ENCODE measurements at places on chromosomes 5 and 9.

- DNase-seq, result no peak
These were observed 222.5 kb upstream of the DAPK1 start for GRCh38 chr9:87275047-87275725.

DNA sequence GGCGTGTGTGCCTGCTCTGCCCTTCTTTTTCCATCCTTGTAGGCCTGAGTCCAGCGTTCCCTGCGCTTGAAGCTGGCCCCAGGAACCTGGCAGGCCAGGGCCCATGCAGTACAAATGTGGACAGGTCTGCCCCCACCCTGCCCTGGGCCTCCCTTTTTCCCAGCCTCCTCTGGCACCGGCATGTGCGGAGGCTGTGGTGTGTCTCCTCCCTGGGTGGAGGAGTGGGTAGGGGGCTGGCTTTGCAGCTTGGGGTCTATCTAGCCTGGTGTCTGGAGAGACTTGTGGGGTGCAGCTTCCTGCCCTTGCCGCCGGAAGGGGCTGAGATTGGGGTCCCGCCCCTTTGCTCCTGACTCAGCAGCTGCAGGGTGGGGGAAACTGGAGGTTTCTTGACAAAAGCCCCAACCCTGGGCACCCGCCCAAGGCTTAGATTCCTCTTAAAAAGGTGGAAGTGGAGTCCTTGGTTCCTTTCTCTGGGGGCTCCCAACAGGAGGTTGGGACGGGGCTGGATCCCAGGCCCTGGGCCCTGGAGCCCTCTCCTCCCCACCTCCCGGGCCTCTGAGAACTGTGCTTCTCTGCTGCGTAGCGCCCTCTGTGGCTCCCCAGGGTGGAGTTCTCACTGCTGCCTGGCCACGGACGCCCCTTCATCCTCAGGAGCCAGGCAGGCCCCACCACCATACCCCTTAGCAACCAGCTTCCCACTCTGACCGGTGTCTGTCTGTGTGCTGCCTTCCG, 18.0 kb downstream of the RXRA start:
- no peak for DNase-seq

GRCh38 chr5:67222243-67223025, 25.8 kb upstream of the CD180 start:
- DNase-seq, result no peak

GRCh38 chr5:100772548-100772947, 130.5 kb downstream of the ST8SIA4 start:
- no peak for DNase-seq

DNA sequence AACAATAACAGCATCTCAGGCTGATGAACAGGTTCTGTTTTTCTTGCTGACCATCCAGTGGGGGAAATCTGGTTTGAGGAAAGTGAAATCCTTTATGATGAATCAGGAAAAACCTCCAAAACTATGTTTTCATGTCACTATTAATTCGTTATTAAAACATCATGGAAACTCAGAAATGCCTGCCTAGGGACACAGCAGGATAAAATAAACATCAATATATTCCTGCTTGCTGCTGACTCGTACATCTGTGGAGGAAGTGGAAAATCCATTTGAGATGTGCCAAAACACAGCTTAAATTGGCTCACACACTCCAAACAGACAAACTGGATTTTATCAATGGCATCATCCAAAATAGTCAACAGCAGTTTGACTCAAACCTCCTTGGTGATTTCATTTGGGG, 53.0 kb downstream of the TEK start:
- no peak for DNase-seq

DNA sequence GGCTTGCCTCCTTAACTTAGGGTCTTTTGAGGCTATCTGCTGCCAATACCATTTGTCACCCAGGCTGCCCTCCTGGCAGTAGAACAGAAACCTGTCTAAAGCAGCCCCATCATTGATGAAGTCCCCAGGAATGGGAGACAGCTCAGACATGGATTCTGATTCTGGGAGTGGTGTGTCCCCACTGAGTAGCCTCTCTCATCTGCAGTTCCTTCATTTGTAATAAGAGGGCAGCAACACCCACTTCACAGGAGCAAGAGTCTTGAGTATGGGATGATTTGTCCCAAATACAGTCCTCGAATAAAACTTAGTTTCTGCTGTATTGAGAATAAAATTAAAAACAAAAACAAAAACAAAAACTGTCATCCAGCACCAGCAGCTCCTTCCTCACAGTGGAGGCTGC, 167.6 kb downstream of the ASTN2 start:
- peak; percentile 43 for DNase-seq

DNA sequence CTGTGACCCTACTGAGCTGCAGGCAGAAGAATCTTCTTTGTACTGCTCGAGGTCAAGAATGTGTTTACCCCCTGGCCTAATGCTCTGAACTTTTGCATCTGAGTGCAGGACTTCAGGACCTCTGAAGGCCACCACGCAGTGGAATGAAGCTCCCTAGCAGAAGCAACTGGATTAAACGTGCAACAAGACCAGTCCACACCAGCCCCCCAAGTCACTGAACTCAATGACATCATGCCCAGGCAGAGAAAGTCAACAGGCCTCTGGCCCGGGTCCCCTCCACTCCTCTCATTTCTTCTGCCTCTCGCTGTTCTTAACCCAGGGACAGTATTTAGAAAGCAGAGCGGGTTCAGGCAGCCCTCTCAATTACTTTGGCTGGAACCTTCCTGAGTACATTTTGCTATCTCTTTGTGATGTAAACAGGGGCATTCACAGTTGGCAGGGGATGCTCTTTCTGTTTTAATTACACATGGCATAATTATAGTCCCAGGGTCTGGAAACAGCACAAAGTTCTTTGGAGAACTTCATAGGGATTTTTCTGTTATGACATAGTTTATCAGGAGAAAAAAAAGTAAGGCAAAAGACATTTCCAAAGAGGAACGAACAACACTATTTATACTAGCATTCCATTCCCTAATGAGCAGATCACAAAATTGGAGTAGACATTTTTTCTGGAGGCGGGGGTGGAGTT, 108.2 kb upstream of the SPATA31D4 start:
- DNase-seq, result no peak

DNA sequence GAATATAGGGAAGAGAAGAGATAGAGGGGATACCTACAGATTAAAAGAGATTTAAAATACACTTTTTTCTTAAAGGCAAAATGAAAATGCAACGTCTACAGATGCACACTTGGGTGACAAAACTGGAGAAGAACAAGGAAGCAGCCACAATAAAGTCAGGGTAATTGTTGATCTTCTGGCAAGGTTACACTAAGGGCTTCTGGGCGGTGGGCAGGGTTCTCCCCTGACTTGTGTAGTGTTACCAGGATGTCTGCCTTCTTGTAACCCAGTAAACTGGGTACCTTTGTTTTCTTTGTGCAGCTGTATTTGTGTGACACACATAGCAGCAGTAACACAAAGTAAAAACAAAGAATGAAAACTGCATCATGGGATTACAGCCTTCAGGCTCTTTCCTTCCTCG, 37.8 kb downstream of the EPB41L4B start:
- peak; percentile 6 for DNase-seq

GRCh38 chr5:58786711-58787303, 203.9 kb downstream of the RAB3C start:
- no peak for DNase-seq

GRCh38 chr5:162068412-162068811, 839 bp downstream of the GABRG2 start:
- DNase-seq, result peak; percentile 44

- peak; percentile 91 for DNase-seq
These were observed 4.0 kb upstream of the TRAF2 start for GRCh38 chr9:136882109-136882946.

DNA sequence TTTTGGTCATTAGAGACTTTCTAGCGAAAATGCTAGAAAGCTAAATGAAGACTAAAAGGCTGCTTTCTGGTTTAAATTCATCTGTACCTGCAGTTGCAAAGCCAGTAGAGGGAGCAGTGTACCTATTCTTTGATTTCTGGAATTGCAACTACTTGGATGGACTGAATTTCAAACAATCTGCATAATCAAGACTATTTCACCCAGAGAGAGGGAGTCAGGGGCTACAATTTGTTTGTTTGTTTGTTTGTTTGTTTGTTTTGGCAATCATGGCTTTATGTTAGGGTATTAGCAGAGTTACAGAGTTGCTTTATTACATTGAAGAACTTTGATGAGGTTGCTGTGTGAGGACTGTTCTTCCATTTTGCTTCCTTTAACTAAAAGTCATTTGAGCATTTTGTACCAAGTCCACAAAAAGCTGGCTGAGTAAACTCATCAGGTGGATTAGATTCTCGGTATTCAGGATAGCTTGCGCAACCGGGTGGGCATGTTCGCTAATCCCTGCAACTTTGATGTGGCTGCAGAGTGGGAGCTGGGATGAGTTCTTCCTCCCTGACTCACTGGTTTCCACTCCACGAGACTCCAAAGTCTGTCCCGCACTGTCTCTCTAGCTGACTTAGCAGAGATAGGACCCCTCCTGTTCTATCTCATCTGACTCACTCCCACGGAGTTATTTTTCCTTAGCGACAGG, 80.0 kb upstream of the TUT7 start:
- DNase-seq, result peak; percentile 59

DNA sequence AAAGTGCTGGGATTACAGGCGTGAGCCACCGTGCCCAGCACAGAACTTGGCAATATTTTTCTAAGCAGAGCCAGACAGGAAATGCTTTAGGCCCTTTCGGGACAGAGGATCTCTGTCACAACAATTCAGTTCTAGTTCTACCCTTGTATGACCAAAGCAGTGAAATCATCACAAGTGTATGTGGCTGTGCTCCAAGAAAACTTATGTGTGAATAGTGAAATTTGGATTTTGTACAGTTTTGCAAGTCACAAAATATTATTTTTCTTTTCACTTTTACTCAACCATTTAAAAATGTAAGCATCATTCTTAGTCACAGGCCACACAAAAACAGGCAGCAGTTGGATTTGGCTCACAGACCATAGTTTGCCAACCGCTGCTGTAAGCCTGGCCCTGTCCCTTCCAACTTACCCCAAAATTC, 20.4 kb upstream of the PRUNE2 start:
- DNase-seq, result no peak

- no peak for DNase-seq
These were observed 348.8 kb upstream of the TNC start for GRCh38 chr9:115466756-115467155.
